ENCODE measurements at places on chromosomes 12 and 14.

- no peak for DNase-seq
Observed at GRCh38 chr12:64670919-64671639, 60.8 kb downstream of the RASSF3 start.

- DNase-seq, result no peak
Observed at GRCh38 chr14:101604935-101605780, 43.9 kb downstream of the DIO3 start.

DNA sequence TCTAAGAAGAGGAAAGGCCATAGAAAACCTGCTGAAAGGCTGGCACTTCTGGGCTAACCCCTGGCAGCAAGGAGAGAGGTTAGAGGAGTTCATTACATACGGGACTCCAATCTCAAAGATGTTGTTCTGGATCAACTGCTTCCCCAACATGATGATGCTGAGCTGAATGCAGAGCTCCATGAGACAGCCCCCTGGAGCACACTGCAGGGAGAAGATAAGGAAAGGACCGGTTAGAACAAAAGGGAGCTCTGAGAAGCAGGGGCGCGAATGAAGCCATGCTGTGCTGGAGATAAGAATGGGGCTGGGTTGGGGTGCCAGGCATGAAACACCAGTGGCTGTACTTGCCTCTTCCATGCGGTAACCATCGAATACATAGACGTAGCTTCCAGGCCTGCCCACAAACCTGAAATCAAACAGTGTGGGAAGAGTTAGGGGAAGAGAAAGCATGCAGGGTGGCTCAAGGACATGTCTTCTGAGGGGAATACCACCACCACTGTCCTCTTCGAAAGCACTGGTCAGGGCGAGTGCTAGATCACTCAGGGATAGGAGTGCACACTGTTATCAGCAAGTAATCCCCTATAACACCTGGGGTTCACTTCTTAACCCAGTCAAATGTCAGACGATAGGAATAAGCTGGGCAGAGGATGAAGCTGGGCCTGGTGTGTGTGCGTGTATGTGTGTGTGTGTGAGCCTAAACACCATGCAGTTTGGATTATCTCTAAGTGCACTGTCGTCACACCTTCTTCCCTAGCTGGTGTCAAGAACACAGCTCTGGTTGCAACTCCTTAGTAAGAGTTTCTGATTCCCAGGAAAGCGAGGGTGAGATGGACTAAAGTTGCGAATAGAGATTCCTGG, 180.9 kb downstream of the NTF3 start:
- DNase-seq, result no peak

- DNase-seq, result no peak
Observed at GRCh38 chr12:30519535-30519934, 176.1 kb downstream of the IPO8 start.

- DNase-seq, result no peak
Observed at GRCh38 chr12:13318231-13319015, 121.9 kb downstream of the EMP1 start.

Measured in effector memory CD4-positive, alpha-beta T cell (primary cell).